Upper lobe of right lung (tissue), 1 donor: ENCODE measurements at places on chromosomes 11 and 22. TPM values are rescaled to one million over a fixed set of nuclear protein-coding genes. Genes with fewer than 3 reads are reported as not detected.
A peak's percentile ranks its signal among the peaks of the same experiment; 100 is the strongest.

GRCh38 chr11:118607401-118608359 lies at the start of gene PHLDB1:
Gene PHLDB1 (plus strand): TSS chr11:118607615. CDS start chr11:118613837, 6,222 bp downstream.
- H3K4me1 ChIP-seq, result peaks cover 29% of the 10 kb centered on the region
- peak within 1 kb of the TSS; percentile 85 for H3K27ac ChIP-seq
- no peaks in the 10 kb centered on the region for H3K27me3 ChIP-seq
- peak within 1 kb of the TSS; percentile 68 for H3K4me3 ChIP-seq

DNA sequence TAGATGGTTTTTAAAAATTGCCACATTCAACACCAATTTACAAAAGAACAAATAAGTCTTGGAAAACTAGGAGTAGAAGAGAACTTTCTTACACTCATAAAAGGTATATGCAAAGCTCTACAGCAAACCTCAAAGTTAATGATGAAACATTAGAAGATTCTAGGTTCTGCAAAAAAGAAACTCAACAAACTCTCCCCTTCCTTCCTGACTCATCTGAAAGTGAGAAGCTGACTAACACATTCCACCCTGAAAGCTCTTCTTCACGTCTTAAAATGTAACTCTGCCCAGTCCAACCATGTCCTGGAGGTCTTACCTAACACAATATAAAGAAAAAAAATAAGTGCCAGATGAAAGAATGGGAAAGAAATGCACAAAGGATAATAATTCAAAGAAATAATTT lies 218.9 kb upstream of the ISX start:
- H3K27me3 ChIP-seq, result no peaks in the 10 kb centered on the region
- no peak overlapping the region for H3K4me3 ChIP-seq
- no peaks in the 10 kb centered on the region for H3K4me1 ChIP-seq
- DNase-seq, result no peak

DNA sequence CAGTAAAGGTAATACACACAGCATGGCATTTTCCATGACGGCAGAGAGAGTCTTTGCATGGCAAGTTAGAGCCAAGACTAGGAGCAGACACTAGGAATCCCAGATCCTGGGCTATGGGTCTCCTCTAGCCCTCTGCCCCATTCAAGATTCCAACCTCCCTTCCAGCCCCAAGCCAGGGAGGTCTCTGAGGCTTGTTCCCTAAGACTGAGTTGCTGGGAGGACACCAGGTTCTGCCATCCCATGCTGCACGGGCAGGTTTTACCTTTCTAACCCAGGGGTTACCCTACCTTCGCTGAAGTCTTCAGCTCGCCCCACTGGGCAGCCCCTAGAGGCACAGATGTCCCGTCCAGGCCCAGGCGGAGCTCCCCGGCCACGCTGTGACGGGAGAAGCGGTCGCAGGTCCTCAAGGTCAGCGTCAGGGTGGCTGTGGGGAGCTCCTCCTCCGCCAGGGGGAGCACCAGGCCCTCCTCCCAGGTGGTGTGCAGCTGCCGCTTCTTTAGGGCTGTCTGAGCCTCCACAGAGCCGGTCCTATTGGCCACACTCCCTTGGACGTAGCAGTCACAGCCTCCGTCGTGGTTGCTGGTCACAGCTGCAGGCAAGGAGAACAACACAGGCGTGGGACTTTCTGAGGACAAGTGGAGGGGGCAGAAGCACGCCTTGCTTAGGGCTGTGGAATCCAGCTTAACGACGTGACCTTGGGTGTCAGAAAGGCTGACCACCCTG lies 33.8 kb downstream of the SYT13 start:
- no peaks in the 10 kb centered on the region for H3K27me3 ChIP-seq
- H3K36me3 ChIP-seq, result no peaks in the 10 kb centered on the region
- peaks cover 4% of the 10 kb centered on the region for H3K4me1 ChIP-seq
- DNase-seq, result peak; percentile 72
- no peak overlapping the region for H3K4me3 ChIP-seq

DNA sequence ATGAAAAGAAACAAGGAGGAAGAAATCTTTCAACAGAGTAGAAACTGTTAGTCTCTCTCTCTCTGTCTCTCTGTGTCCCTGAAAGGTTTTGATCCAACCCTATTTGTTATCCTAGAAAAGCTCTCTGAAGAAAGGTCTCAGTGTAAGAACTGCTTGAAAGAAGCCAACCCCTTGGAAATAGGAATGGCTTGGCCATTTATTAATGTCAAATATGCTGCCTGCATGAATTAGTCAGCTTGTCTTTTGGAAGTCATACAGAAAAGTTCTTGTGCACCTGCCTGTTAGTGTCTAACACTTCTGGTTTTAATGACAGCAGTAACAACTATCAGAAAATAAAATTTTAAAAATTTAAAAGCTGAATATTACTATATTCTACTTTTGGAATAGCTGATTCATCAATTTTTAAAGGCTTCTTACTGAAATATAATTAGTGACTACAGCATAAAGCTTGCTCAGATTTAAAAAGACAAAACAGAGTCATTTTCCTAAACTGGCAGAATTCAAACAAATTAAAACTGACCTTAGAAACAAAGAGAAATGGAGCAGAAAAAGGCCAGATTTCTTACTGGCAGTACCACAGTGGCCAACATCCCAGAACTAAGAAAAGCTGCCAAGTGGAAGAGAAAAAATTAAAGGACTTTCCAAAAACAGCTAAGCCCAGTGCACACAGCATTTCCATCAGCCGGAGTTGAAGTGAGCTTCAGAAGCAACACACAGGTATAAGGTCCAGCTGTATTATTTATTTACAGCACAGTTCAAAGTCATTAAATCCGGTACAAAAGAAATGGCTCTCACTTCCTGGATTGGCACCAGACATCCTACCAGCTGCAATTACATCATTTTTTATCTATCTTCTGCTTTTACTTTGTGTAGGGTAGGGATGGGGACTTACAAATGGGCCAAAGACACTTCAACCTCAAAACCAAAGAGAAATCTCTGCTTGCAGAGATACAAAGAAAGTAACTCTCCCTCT lies 76.3 kb downstream of the PRCP start:
- no peaks in the 10 kb centered on the region for H3K4me1 ChIP-seq
- H3K27me3 ChIP-seq, result no peaks in the 10 kb centered on the region
- DNase-seq, result no peak
- peaks cover 13% of the 10 kb centered on the region for H3K36me3 ChIP-seq

Gene KRTAP5-8
- not detected for total RNA-seq

DNA sequence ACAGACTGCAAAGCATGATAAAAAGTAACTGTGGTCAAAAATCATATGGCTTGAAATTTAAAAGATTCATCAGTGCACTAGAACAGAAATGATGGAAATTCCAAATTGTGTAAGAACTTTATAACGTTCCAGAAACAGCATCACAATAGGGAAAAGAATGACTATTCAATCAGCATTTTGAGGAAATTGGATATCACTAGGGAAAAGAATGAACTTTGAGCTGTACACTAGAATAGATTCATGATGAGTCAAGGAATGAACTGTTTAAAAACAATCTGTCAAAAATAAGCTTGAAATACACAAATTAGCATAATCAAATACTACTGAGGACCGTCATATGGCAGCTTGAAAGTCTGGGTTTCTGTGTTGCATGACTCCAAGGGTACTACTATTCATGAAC lies 20.5 kb upstream of the HEPHL1 start:
- H3K36me3 ChIP-seq, result no peaks in the 10 kb centered on the region
- no peak overlapping the region for H3K27ac ChIP-seq
- no peak for DNase-seq
- no peaks in the 10 kb centered on the region for H3K27me3 ChIP-seq
- no peaks in the 10 kb centered on the region for H3K4me1 ChIP-seq

DNA sequence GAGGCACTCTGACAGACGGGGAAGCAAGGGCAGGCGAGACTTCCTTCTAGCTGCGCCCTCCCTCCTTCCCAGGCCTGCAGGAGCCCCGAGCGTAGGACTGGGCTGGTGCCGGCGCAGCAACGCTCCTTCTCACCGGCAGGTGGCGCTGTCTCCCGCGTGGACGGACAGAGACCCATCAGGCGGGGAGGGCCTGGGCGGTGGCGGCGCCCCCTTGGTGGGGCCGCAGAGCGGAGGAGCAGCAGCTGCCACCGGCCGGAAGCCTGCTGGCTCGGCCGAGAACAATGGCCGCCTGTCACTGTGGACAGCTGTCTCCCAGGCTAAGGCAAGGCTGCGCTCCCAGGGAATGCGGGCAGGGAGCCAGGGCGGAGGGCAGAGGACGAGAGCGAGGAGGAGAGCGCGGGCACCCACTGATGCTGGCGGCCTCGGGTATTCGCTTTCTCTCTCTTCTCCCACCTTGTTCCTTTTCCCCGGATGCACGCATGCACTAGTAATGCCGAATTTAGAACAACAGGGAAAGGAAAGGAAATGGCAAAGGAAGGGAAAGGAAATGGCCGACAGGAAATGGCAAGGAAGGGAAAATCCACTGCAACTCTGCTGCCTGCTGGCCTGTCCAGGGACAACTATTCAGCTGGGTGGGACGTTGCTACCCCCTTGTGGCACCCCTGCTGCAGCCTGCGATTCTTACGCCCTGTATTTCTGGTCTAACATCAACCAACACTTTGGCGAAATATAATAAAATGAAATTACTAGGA lies 14.4 kb downstream of the PPM1F start:
- peak overlapping the region; percentile 96 for H3K27ac ChIP-seq
- DNase-seq, result peak; percentile 97
- peak overlapping the region; percentile 60 for H3K4me3 ChIP-seq
- peaks cover 75% of the 10 kb centered on the region for H3K4me1 ChIP-seq
- no peaks in the 10 kb centered on the region for H3K27me3 ChIP-seq
- peaks cover 12% of the 10 kb centered on the region for H3K36me3 ChIP-seq

- no peak overlapping the region for H3K27ac ChIP-seq
- no peaks in the 10 kb centered on the region for H3K27me3 ChIP-seq
- no peak overlapping the region for H3K4me3 ChIP-seq
- no peaks in the 10 kb centered on the region for H3K36me3 ChIP-seq
- H3K4me1 ChIP-seq, result no peaks in the 10 kb centered on the region
Observed at GRCh38 chr11:120089036-120090001, 48.6 kb downstream of the TRIM29 start.

DNA sequence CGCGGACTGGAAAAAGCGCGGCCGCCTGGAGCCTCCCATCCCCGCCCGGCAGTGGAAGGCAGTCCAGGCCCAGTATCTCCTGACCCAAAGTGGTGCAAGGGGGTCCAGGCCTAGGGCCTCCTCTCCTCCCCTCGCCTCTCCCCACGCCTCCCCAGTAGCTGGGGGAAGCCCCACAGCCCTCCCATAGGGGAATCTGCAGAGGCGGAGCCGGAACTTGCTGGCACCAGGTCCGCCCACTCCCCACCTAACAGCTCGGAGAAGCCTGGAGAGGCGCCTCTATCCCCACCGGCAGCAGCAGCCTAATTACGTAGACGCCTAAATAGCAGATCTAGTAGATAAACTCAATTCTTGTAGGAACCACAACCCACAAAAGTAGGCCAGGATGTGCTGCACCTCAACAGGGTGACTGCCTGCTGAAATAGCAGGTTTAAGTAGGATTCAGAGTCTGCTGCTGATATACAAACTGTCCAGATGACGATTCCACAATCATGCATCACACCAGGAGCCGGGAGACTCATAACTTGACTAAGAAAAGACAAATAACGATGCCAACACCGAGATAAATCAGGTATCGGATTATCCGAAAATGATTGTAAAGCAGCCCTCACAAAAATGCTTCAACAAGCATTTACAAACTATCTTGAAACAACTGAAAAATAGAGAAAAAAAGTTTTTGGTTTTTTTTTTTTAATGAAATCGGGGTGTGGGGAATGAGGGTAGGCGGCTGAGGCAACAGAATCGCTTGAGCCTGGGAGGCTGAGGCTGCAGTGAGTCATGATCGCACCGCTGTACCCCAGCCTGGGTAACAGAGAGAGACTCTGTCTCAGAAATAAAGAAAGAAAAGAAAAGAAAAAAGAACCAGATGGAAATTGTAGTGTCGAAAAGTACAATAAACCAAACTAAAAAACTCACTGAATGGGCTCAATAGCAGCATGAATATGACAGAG lies 11.4 kb upstream of the BRD1 start:
- no peak overlapping the region for H3K4me3 ChIP-seq
- DNase-seq, result no peak
- H3K4me1 ChIP-seq, result no peaks in the 10 kb centered on the region
- peak overlapping the region; percentile 24 for H3K27ac ChIP-seq
- H3K36me3 ChIP-seq, result no peaks in the 10 kb centered on the region
- no peaks in the 10 kb centered on the region for H3K27me3 ChIP-seq

DNA sequence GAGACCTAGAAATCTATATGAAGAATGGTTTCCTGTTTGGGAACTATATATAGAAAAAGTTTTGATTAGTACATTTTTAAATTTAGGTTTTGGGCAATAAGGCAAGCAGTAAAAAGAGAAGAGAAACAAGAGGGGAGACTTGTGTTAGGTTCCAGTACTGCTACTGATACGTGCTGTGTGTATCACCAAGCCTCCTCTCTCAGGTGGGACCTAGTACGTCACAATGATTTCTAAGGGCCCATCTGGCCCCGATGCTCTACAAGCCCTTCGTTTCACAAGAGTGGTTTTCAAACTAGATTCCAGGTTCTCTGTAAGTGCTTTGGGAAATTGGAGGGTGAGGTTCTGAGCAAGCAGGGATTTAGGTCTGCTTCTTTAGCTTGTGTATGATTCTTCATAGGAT lies 39.2 kb downstream of the USP35 start:
- no peak for DNase-seq
- no peaks in the 10 kb centered on the region for H3K27me3 ChIP-seq
- H3K36me3 ChIP-seq, result peaks cover 42% of the 10 kb centered on the region

DNA sequence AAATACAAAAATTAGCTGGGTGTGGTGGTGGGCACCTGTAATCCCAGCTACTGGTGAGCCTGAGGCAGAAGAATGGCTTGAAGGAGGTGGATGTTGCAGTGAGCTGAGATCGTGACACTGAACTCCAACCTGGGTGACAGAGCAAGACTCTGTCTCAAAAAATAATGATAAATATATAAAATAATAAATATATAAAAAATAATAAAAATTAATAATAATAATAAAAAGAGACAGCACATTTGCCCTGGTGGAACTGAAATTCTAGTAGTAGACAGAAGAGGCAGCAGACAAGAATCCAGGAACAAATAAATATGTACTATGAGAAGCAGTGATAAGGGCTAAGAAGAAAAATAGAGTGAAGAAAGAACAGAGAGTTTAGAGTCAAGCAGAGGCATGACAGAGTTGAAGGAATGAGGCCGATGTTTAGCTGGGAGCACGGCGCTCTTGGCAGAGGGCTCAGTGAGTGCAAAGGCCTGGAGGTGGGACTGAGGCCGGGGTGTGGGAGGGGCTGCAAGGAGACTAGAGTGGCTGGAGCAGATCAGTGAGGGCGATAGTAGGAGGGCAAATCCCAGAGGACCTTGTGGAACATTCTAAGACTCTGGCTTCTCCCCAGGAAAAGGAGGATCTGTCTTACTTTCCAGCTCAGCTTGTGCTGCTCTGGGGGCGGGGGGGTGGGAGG lies 410.3 kb downstream of the MN1 start:
- H3K27me3 ChIP-seq, result no peaks in the 10 kb centered on the region
- no peak for DNase-seq
- H3K36me3 ChIP-seq, result no peaks in the 10 kb centered on the region
- H3K27ac ChIP-seq, result no peak overlapping the region

- no peaks in the 10 kb centered on the region for H3K27me3 ChIP-seq
- no peak overlapping the region for H3K4me3 ChIP-seq
- H3K27ac ChIP-seq, result no peak overlapping the region
- no peaks in the 10 kb centered on the region for H3K4me1 ChIP-seq
- H3K36me3 ChIP-seq, result no peaks in the 10 kb centered on the region
Observed at GRCh38 chr22:43205261-43205691, 18.3 kb upstream of the TTLL12 start.
